Fibroblast of mammary gland (primary cell): ENCODE measurements at places on chromosomes 5 and 9.

DNA sequence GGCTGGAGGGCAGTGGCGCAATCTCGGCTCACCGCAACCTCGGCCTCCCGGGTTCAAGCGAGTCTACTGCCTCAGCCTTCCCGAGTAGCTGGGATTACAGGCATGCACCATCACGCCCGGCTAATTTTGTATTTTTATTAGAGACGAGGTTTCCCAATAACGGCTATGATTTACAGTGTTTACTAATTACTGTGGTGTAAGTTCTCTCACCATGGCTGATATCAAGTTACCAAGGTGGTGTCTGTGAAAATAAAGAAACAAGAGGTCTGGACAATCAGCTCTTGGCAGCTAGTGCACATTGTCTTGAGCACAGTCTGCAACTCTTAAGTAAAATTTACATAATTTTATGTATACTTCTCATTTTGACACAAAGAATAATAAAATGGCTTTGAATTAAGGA is 385.5 kb upstream of the COX7C start:
- no peak for DNase-seq

DNA sequence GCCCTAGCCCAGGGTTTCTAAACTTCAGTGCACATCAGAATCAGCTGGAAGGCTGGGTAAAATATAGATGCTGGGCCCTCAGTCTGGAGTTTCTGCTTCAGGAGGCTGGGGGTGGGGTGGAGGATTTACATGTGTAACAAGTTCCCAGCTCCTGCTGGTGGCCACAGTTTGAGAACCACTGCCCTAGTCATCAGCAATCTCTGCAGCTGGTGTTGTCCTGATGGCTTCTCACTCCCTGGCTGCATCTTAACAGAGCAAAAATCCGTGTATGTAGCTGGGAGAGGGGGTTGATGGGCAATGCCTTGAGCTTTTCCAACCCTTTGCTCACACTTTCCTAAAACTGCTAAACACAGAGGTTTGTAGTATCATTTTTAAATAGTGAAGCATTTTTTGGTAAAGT is 186.0 kb upstream of the KLF9 start:
- DNase-seq = peak; percentile 81

GRCh38 chr5:139562847-139563246 is 1.7 kb downstream of the UBE2D2 start:
- DNase-seq = no peak

DNA sequence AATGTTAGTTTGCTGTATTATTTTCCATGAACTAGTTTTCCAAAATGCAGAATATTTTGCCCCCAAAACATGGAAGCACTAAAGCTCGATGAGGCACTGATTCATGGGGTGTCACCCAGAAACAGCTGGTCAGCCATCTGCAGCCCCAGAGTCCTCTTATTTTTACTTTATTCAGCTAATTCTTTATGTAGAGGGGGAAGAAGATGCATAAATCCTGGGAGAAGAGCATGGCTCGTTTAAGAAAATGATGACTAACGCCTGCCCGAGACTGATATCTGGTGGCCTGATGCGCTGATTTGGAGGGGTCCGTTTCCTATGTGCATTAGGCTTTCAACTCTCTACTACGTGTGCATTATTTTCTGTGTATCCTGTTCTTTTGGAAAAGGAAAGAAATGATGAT is 390.3 kb upstream of the MEF2C start:
- DNase-seq = no peak

- no peak for DNase-seq
Observed at GRCh38 chr9:130222833-130223232, 42.7 kb upstream of the HMCN2 start.

GRCh38 chr9:20352591-20352990 is 269.7 kb downstream of the MLLT3 start:
- DNase-seq = no peak

GRCh38 chr5:152349683-152350526 is 55.2 kb downstream of the NMUR2 start:
- peak; percentile 26 for DNase-seq

GRCh38 chr5:125190232-125191087 is 444.0 kb upstream of the ZNF608 start:
- no peak for DNase-seq
